ENCODE measurements at places on chromosomes 7 and 10. TPM values are rescaled to one million over a fixed set of nuclear protein-coding genes. Genes with fewer than 3 reads are reported as not detected.

DNA sequence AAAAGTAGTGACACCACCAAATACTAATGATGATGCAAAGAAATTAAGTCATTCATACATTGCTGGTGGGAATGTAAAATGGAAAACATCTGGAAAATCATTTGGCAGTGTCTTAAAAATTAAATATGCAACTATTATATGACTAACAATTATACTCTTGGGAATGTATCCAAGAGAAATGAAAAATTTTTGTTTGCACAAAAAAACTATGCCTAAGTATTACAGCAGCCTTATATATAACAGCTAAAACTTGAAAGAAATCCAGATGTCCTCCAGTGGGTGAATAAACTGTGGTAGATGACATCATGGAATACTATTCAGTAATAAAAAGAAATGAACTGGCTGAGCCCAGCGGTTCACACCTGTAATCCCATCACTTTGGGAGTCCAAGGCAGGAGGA lies 132.0 kb downstream of the NEBL start:
- no peak for DNase-seq

Gene ZNF804B
- not detected for total RNA-seq

Gene PDE6C
- total RNA-seq = not detected

Gene GARIN1A
- 0.29 TPM for total RNA-seq

All from H1 (cell line).